Cardiac septum (tissue), 1 donor: ENCODE measurements at places on chromosomes 16 and 17. TPM values are rescaled to one million over a fixed set of nuclear protein-coding genes. Genes with fewer than 3 reads are reported as not detected.

DNA sequence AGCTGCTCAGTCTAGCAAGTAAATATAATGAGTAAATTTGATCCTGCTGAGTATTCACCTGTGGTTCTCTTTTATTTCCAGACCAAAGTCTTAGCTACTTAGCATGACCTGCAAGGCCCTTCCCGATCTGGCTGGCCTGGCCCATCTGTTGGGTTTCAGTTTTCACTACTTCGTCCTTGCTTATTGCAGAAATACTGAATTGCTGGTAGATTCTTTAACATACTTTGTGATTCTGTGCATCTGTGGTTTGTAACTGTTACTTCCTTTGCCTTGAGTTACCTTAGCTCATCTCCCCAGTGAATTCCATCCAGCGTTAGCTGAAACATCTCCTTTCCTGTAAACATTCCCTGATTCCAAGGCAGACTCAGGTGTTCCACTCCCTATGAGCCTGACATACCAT is 131.1 kb downstream of the PHKB start:
- no peak for DNase-seq

GRCh38 chr17:15395091-15395490 is 53.7 kb upstream of the TEKT3 start:
- no peak for DNase-seq

- peak; percentile 70 for DNase-seq
Observed at GRCh38 chr17:19410875-19411620, at the start of gene RNF112. Gene RNF112 (plus strand): TSS chr17:19411232. CDS start chr17:19411409, 177 bp downstream.

DNA sequence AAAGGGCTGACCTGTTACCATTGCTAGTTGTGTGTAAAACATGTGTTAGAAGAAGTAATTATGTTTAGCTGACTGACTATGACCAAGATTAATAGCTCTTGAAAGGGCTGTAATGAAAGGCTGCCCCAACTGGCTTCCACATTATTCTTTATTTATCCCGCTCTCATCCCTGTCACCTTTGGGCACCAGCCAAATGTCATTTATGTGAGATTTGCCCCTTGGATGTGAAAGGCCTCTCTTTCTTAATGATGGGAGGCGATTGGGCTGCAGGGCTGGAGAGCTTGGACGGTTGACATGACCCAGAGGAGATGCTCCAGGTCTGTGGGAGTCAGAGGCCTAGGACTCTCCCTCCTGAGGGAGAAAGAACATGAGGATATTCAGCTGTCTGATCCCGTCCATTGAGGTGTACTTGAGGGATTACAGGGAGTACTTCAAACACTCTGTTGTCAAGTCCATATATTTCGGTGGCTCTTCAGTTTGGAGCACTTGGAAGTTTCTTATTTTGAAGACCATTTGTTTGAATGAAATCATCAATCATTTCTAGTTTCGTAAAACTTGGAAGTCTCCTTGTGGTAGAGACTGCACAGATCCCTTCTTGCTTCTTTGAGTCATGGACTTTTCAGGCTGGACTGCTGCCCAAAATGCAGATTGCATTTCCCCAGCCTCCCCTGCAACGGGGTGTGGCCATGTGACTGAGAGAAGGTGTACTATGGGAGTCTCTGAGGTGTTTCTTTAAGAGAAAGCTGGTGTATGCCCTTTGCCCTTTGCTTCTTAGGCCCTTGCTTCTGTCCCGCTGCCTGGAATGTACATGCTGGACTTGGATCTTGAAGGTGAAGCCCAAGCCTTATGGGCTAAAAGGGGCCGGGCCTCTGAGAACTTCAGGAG is 51.3 kb downstream of the FTO start:
- no peak for DNase-seq

MPV17L gene
- total RNA-seq, result 5.4 TPM

ABCC12 gene
- not detected for total RNA-seq

HOXB3 gene
- total RNA-seq, result 4.2 TPM

CYLD gene
- 39.5 TPM for total RNA-seq

SMARCD2 gene
- 18.8 TPM for total RNA-seq

TMEM238L gene
- not detected for total RNA-seq
